ENCODE measurements at places on chromosomes 7 and 10. TPM values are rescaled to one million over a fixed set of nuclear protein-coding genes. Genes with fewer than 3 reads are reported as not detected.

The MYH16 gene
- not detected for total RNA-seq

The PTPRN2 gene
- total RNA-seq, result 2.2 TPM

The NODAL gene
- total RNA-seq, result not detected

The TAS2R60 gene
- 1.6 TPM for total RNA-seq

The PRTFDC1 gene
- 6.6 TPM for total RNA-seq

The EGR2 gene
- 0.32 TPM for total RNA-seq

The TMEM236 gene
- 0.66 TPM for total RNA-seq

The CBX3 gene
- total RNA-seq, result 98.3 TPM
